ENCODE measurements at places on chromosomes 11 and 22.

DNA sequence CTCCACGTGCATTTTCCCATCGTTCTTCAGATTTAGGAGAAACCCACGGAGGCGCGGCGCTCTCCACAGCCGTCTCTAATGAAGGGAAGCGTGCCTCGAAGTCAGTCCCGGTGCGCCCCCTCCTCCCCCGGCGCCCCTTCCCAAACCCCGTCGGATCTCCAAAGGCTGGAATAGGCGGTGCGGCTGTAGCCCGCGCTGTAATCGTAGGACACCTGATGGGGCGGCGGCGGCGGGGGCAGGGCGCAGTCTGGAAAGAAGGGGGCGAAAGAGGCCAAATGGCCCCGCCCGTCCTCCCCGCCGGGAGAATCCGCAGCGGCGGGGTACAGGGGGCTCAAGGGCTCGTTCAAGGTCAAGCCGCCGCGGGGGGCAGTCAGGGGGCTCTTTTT, 1.3 kb downstream of the FAM181B start:
- DNase-seq: no peak

DNA sequence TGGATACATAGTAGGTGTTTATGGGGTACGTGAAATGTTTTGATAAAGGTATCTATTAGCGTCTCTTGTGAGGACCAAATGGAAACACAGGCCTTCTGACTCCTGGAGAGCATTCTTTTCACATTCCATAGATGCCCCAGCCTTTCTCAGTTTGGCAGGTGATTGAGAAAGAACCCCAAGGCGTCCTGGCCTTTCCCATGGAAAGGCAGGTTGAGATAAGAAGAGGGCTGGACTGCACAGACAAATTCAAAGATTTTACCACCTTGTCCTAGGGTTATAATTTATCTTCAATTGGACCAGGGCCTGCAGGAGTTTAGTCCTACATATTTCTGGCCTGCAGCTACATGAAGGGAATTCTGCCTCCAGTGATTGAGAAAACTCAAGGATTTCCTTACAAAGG, 661 bp upstream of the OLFML1 start:
- no peak for DNase-seq

GRCh38 chr22:24685531-24686190, 82.7 kb downstream of the GGT1 start:
- peak; percentile 36 for DNase-seq

DNA sequence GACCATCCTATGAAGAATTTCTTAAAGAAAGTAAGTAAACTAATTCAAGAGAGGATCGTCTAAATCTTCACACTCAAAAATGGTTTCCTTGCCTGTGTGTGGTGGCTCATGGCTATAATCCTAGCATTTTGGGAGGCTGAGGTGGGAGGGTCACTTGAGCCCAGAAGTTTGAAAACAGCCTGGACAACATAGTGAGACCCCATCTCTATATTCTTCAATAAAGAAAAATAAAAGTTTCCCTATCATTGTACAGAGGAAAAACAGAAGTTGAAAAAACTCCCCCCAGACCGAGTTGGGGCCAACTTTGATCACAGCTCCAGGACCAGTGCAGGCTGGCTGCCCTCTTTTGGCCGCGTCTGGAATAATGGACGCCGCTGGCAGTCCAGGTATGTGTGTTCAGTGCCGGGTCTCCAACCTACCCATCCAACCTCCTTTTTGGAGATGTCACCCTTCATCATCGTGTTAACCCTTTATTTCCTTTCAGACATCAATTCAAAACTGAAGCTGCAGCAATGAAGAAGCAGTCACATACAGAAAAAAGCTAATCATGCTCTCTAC, 3.0 kb downstream of the RPS25 start:
- DNase-seq: no peak

- no peak for DNase-seq
Observed at GRCh38 chr11:73001615-73002014, 140.5 kb downstream of the FCHSD2 start.

Measured in left ventricle myocardium inferior (tissue), 1 donor.